Activated naive CD8-positive, alpha-beta T cell treated with anti-CD3 and anti-CD28 coated beads, Interleukin-2, amount 10 ng/mL, durations not matched to agents 7 days and 5 days (primary cell): ENCODE measurements at places on chromosomes 2 and 18.

GRCh38 chr2:43855292-43855691, 16.5 kb downstream of the ABCG8 start:
- no peaks in the 10 kb centered on the region for H3K4me1 ChIP-seq
- no peak overlapping the region for H3K4me3 ChIP-seq
- H3K27ac ChIP-seq = no peak overlapping the region
- H3K36me3 ChIP-seq = no peaks in the 10 kb centered on the region
- DNase-seq = no peak

GRCh38 chr2:29520001-29520400, 401.4 kb downstream of the ALK start:
- no peak overlapping the region for H3K4me3 ChIP-seq
- no peaks in the 10 kb centered on the region for H3K36me3 ChIP-seq
- no peak for DNase-seq
- H3K4me1 ChIP-seq = no peaks in the 10 kb centered on the region
- H3K27ac ChIP-seq = no peak overlapping the region
- H3K27me3 ChIP-seq = peaks cover 4% of the 10 kb centered on the region

GRCh38 chr18:45186832-45187231, 428.4 kb upstream of the SLC14A2 start:
- DNase-seq = no peak
- peaks cover 11% of the 10 kb centered on the region for H3K27me3 ChIP-seq
- no peaks in the 10 kb centered on the region for H3K4me1 ChIP-seq
- no peaks in the 10 kb centered on the region for H3K36me3 ChIP-seq

DNA sequence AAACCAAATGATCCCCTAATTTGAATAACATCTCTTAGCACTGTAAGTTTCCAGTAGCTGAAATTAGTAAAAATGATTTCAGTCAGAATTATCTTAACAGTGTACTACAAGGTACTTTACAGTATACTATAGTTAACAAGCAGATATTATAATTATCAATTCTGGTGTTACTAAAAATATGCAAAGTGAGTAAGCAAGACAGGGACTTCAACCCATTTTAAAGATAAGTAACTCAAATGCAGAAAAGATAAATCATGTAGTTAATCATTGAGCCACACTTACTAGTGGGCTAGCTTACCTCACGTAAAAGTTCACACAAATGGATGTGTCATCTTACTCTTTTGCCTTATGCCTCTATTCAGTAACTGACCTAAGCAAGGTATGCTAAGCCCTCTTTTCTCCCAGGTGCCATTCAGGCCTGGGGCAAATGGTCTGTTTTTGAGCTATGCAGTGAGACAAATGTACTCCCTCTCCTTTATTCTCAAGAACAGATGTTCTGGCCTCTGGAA, 101.0 kb downstream of the NBAS start:
- no peaks in the 10 kb centered on the region for H3K27me3 ChIP-seq
- no peak overlapping the region for H3K27ac ChIP-seq
- DNase-seq = no peak
- H3K4me1 ChIP-seq = no peaks in the 10 kb centered on the region
- peaks cover 25% of the 10 kb centered on the region for H3K36me3 ChIP-seq
- no peak overlapping the region for H3K4me3 ChIP-seq

DNA sequence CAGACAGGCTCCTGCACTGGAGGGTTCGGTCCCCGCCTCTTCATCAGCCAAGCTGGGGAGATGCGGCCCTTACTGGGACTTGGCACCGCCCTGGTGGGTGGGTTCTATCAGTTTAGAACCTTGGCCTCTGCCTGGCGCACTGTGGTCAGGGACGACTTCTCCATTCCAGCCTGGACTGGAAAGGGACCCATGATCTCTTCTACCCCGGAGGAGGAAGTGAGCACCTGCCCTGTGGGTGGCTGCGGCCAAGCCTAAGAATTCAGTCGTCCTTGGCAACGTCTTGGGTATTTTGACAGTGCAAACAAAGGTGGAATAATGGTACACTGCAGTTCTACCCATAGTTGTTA, 106.9 kb upstream of the CD302 start:
- DNase-seq = no peak
- H3K4me3 ChIP-seq = peak overlapping the region; percentile 98
- peak overlapping the region; percentile 97 for H3K27ac ChIP-seq
- peaks cover 2% of the 10 kb centered on the region for H3K27me3 ChIP-seq
- H3K4me1 ChIP-seq = peaks cover 17% of the 10 kb centered on the region

DNA sequence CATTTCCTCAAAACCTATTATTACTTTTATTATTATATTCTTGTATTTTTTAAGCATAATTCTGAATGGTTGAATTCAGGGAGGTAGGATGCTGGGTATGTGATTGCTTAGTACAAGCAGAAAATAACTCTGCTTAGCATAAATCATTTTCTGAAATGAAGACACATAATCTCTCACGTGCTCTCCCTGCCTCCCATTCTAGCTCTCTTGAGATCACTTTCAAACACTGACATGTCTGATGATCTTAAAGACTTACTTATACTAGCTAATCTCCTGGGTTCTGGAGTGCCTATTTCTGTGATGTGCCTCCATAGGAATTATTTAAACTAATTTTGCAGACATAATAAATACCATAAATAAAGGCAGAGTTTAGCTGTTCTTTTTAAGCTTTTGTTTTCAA, 1136.0 kb downstream of the SUCLG1 start:
- H3K36me3 ChIP-seq = no peaks in the 10 kb centered on the region
- H3K4me3 ChIP-seq = no peak overlapping the region
- DNase-seq = no peak
- no peaks in the 10 kb centered on the region for H3K4me1 ChIP-seq
- H3K27ac ChIP-seq = no peak overlapping the region
- H3K27me3 ChIP-seq = no peaks in the 10 kb centered on the region

- H3K4me3 ChIP-seq = no peak overlapping the region
- H3K27me3 ChIP-seq = no peaks in the 10 kb centered on the region
- no peaks in the 10 kb centered on the region for H3K4me1 ChIP-seq
- H3K27ac ChIP-seq = no peak overlapping the region
Observed at GRCh38 chr2:21175895-21176646, 52.3 kb downstream of the TDRD15 start.

GRCh38 chr2:42937171-42937875, 144.9 kb upstream of the HAAO start:
- H3K4me1 ChIP-seq = peaks cover 3% of the 10 kb centered on the region
- H3K27me3 ChIP-seq = peaks cover under 1% of the 10 kb centered on the region
- H3K4me3 ChIP-seq = no peak overlapping the region
- H3K27ac ChIP-seq = no peak overlapping the region

DNA sequence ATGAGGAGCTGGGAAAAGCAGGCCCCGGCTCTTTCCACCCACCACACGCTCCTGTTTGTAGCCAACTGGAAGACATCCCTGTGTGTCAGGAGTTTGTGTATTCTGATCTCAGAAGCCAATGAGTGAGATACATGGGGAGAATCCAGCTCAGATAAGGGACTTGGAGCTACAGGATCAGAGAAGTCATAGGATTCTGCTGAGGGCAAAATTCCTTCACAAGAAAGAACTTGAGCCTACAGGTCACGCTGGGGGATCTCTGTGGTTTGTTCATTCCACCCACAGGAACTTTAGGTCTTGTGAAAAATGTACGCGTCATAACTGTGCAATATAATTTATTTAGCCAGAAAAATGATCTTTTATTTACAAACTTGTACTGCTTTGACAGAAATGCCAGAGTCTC, 80.1 kb upstream of the SMIM21 start:
- peaks cover 8% of the 10 kb centered on the region for H3K27me3 ChIP-seq
- no peak overlapping the region for H3K27ac ChIP-seq
- no peaks in the 10 kb centered on the region for H3K36me3 ChIP-seq
